ENCODE measurements at places on chromosomes 11 and 22.

DNA sequence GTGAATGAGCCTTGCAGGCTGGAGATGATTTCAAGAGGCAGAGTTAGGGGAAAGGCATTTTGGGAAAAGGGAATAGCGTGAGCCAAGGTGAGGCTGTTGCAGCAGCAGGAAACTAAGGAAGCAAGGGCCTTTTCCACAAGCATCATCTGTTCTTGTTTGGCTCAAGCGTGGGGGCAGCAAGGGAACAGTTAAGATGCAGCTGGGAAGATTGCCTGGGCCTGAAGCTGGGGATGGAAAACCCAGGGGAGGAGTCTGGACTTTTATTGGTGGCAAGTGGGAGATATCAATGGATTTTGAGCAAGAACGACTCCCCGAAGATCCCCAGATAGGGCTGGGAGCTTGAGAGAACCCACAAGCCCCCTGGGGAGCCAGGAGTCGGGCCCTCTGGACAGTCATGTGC is 27.3 kb upstream of the PICK1 start:
- DNase-seq: no peak

DNA sequence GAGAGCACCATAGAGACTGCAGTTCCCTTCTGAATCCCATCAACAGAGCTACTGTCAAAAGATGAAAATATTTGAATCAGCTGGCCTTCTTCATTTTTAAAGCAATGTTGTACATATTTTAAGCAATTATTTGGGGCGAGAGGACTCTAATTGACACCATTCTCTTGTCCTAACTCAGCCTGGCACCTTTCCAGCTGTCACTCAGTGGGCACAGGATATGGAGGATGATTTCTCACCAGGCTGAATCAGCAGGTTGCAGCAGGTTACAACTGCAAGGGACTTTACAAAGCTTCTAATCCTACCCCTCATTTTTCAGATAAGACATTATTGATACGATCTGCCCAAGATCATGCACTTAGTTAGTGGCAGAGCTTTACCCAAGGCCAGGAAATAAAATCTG is 11.9 kb upstream of the WT1 start:
- no peak for DNase-seq

DNA sequence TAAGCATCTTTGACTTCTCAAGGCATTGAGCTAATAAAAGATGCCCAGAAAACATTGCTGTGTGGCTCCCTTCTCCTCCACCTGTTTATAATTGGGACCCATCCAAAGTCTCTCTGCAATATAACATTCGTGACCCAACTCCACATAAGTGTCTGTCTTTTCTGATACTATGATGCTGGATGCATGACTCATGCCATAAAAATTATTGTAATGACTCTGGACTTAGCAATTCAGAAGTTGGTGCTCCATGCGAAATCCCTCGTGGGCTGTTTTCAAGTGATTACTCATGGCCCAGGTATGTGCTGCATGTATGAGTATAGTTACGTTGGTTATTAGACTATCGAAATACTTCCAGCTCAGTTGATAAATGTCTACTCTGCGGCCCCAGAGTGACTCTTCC is 11.7 kb downstream of the FJX1 start:
- DNase-seq: no peak

- no peak for DNase-seq
Observed at GRCh38 chr11:15493921-15494620, 379.3 kb downstream of the INSC start.

DNA sequence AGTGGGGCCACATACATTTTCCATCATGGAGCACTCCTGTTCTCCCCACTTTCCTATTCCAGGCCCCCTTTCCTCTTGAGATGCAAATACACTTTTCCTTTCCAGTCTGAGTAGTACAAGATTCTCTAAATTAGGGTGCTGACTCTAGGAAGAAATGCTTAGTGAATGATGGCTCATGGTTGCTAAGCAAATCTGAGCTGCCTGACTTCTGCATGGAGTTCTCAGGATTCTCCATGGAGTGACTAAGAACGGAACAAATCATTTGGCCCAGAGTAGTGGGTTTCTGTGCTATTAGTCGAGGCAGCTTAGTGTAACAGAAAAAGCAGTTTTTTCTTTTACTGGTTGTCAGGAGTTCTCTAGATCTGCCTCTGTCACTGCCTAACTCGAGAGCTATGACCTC is 65.4 kb upstream of the NTM start:
- no peak for DNase-seq

DNA sequence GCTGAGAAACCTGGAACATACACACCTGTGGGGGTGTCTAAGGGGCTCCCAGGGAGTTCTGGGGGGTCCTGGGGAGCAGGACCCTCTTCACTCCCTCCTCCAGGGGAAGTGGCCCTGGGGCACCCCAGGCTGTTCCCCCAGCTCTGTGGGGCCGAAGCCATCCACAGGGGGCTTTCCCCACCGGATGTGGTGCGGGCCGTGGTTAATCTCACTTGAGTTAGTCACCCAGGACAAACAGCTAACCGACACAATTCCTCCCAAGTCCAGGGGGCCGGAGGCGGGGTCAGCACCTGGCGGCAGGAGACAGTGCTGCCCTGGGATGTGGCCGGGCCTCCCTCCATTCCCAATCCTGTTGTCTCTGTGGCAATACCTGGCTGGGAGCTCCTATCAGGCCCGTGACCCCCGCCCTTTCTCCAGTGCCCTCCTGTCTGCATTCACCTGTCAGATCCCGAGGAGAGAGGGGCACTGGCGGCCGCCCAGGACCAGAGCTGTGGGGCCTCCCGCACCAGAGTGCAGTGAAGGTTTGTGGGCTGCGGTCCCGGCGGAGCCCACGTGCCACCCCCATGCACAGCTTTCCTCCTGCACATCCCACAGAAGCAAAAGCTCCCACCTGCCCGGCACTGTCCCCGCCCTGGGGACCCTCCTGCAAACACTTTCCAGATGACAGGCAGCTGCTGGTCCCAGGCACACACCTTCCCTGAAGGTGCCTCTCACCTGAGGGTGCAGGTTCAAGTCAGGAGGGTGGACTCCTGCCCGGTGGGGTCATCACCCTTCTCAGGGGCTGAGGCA is 5.2 kb upstream of the MUC5AC start:
- no peak for DNase-seq

GRCh38 chr11:111112614-111113013 is 132.9 kb upstream of the POU2AF2 start:
- no peak for DNase-seq

DNA sequence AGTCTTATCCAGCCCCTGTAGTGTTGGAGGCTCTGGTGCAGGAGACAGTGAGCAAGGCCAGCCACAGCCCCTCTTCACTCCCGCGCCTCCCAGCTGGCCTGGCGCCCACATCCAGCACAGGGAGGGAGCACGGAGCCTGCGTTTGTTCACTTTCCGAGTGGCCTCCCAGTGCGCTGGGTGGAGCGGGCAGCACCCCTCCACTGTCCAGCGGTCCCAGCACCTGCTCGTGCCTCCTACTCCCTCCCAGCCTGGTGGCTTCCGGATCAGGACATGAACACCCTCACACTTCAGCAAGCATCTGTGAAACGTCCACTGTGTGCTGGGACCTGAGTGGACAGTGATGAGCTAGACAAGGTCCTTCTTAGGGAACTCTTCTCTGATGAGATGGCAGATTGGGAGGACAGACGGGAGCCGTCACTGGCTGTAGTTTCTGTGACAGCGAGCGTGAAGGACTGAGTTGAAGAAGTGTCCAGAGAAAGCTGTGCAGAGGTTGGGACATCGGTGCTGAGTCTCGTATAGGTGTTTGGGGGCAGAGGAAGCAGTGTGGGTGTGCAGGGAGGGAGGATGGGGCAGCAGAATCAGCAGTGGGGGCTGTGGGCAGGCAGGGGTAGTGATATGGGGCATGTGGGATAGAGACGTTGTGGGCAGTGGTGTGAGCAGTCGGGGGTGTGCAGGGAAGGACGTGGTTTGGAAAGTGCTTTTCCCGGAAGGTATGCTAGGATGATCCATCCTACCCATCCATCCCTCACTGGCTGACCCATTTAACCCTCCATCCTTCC is 256.8 kb downstream of the TBC1D22A start:
- no peak for DNase-seq

GRCh38 chr11:10838881-10839280 is 19.0 kb downstream of the ZBED5 start:
- no peak for DNase-seq

- no peak for DNase-seq
Observed at GRCh38 chr11:117600234-117600783, 196.7 kb downstream of the DSCAML1 start.

DNA sequence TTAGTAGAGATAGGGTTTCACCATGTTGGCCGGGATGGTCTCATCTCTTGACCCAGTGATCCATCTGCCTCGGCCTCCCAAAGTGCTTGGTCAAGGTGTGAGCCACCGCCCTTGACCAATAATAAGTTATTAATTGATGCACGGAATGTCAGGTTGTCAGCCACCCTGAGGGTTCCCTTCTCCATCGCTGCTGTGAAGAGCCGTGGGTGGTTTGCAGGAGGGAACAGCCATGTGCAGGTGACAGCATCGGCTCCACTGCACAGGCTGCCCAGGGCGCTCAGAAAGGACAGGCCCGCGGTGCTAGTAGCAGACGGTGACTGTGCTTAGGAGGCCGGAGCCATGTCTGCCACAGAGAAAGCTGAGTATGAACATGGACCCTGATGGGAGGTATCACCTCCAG is 814.0 kb downstream of the BRD1 start:
- DNase-seq: no peak

GRCh38 chr11:79506734-79507344 is 66.0 kb upstream of the TENM4 start:
- DNase-seq: no peak

DNA sequence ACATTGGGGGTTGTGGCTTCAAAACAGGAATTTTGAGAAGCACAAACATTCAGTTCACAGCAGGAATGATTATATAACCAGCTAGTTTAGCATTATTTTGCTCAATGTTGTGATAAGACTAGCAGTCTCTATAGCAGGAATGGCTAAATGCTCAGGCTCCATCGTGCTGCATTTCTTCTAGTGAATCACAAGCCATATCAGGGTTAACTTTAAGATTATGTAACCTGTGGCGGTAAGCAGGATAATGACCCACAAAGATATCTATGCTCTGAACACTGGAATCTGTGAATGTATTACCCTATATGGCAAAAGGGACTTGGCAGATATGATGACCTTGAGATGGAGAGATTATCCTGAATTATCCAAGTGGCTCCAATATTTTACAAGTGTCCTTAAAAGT is 14.8 kb downstream of the FSHB start:
- no peak for DNase-seq

GRCh38 chr11:8102296-8102915 is 21.4 kb downstream of the TUB start:
- no peak for DNase-seq

DNA sequence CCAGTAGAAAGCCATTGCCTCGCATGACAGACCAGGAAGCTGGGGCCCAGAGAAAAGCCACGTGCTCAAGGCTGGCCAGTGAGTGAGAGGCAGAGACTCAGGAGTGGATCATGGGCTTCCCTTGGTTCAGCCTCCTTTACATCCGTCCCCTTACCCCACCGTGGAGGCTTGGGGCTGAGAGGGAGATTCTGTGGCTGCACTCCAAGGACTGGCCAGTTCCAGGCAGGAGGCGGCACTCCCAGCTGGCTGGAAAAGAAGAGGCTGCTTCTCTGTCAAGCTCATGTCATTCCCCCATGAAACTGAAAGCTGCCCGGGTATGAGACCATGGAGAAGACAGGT is 6.6 kb upstream of the ASCL2 start:
- DNase-seq: no peak

GRCh38 chr11:5288906-5289550 is 12.7 kb downstream of the OR51B4 start:
- DNase-seq: no peak

DNA sequence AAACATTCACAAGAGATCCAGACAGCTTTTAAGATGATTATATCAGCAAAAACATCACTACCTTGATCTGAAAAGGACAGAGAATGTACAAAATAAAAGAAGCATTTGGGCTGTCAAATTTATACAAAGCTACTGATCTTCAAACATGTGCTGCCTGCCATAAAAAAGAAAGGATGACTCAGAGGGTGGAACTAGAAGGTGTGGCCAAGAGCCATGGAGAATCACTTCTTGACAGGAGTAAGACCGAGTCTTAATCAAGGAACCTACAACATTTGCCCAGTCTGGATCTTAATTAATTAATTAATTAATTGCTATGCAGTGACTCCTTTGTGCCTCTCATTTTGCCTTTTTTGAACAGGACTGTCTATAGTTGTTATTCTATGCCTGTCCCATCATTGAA is 33.2 kb downstream of the C11orf96 start:
- no peak for DNase-seq

DNA sequence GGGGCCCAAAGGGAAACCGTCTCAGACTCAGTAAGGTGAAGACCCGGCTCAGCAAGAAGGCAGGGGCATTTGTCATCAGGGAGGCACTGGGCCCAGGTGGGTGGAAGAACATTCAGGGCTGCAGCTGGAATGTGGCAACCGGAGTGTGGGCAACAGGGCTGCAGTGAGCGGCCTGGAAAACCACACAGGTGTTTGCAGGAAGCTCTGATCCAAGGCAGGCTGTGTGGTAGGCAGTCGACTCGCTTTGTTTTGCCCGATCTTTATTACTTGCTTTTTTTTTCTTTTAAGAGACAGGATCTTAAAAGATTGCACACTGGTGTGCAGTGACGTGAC is 82.8 kb downstream of the DGCR2 start:
- no peak for DNase-seq

DNA sequence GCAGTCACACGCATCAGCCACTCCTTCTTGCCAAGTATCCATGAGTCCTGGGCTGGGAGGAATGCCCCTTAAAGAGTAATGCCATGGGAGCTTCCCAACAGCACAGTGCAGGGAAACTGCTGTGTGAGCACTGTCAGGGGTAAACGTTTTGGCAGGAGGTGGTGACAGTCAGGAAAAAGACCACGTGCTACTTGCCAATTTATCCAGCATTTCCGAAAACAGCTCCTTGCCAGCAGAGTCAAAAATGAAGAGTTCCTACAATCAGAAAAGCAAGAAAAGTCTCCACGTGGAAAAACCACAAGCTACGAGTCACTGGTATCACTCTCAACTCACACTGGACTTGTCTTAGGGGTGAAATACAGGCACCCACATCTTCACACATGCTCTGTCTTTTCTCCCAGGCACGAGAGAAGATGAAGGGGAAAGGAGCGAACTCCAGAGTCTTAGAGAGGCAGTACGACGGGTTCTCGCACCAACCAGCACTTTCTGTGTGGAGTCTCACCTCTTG is 9.9 kb downstream of the IFT27 start:
- no peak for DNase-seq

- no peak for DNase-seq
Observed at GRCh38 chr22:40709752-40710413, 30.6 kb downstream of the MCHR1 start.

GRCh38 chr11:47285969-47286770 is 16.2 kb downstream of the MADD start:
- DNase-seq: no peak

- DNase-seq: no peak
Observed at GRCh38 chr11:128294671-128295050, 292.7 kb downstream of the ETS1 start.

GRCh38 chr11:45997599-45997998 is 75.1 kb downstream of the LARGE2 start:
- DNase-seq: no peak

DNA sequence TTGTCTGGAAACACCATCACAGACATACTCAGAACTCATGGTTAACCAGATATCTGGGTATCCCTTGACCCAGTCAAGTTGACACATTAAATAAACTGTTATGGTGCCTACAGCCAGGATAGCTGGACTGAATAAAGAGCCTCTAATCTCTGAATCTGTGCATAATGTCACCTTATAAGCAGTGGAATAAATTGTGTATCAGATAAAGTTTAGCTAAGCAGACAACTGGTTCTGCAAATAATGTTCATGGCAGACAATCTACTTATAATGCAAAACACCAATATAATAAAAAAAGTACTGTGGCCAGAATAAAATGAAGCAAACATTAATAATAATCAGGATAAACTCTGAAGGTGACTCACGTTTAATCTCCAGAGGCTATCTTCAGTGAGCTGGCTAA is 628.5 kb upstream of the FAT3 start:
- no peak for DNase-seq

Data from central memory CD4-positive, alpha-beta T cell (primary cell).